ENCODE measurements at places on chromosomes 11 and 22.

DNA sequence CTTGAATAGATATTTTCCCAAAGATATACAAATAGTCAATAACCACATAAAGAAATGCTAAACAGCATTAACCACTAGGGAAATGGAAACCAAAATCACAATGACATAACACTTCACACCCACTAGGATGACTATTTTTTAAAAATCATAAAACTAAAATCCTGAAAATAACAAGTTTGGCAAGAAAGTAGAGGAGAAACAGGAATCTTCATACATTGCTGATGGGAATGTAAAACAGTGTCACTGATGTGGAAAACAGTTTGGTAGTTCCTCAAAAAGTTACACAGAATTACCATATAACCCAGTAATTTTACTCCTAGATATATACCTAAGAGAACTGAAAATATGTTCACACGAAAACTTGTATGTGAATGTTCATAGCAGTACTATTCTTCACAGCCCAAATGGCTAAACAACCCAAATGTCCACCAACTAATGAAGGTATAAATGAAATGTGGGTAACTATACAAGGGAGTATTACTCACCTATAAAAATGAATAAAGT lies 12.5 kb downstream of the PICALM start:
- DNase-seq: no peak

GRCh38 chr22:34427436-34427835 lies 507.2 kb upstream of the LARGE1 start:
- DNase-seq: no peak

- DNase-seq: no peak
These were observed 41.3 kb upstream of the VPREB1 start for GRCh38 chr22:22203048-22203971.

GRCh38 chr11:99316776-99317520 lies 296.2 kb downstream of the CNTN5 start:
- no peak for DNase-seq

GRCh38 chr22:29838599-29838956 lies 504 bp upstream of the ASCC2 start:
- DNase-seq: no peak

GRCh38 chr11:41286751-41287150 lies 172.7 kb downstream of the LRRC4C start:
- DNase-seq: no peak

GRCh38 chr11:75920848-75921247 lies 105.8 kb downstream of the UVRAG start:
- no peak for DNase-seq

DNA sequence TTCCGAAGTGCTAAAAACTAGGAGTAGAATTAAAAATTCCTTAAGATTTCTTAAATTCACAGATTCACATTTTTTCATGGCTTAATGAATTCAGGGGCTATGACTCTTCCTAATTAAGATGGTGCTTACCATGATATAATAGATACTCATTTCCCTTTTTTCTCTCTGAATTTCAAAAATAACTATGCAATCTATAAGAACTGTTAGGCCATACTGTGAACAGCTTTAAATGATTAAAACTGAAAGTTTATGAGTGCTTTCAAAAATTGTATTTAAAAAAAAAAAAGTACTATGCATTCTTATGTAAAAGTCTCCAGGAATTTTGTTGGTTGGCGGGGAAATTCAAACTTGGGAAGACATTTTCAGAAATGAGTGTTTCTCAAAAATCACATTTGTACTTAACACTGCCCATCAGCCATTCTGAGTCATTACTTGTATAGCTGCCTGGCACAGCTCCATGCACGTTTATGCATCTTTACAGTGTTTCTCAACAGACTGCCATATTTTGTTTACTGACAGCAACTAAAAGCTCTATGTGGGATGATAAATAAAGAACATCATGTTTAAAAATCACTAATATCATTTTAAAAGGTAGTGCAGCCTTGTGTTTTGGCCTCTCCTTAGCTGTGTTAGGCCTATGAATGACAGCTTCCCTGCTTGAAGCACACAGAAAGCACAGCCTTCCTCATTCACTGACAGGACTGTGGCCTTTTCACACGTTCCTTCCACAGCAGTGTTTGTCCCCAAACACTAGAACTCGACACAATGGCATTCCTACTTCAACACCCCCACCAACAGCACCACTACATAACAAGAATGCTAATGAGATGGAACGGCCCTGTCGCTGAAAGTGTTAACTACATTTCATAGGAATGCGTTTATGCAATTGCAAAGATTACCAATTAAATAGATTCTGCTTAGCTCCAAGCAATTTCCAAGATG lies 131.4 kb downstream of the DCDC1 start:
- peak; percentile 20 for DNase-seq

DNA sequence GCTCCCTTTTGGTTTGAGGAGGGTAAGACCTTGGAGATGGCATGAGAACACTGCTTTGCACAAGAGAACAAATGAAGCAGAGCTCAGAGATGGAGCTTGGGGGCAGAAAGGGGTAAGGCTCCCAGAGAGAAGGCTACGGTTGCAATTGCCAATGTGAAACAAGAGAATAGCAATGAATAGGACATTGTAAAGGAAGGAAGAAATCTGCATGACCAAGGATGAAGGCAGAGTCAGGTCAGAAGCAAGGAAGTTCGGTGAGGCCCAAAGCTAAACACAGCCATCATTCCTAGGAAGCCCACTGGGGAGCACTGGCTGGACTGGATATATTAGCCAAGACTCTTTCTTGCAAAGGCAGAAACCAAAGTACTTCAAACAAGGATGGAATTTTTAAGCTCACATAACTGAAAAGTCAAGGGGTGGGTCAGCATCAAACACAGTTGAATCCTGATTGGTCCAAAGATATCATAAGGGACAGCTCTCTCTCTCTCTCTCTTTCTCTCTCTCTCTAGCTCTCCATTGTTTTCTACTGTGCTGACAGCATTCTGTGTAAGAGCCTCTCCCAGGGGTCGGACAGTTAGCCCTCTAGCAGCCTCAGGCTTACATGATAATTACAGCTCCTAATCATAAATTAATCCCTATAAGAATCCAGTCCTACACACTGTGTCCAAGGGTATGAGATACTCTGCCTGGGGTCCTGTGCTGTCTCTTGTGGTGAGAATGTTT lies 484.3 kb downstream of the SOX6 start:
- no peak for DNase-seq

DNA sequence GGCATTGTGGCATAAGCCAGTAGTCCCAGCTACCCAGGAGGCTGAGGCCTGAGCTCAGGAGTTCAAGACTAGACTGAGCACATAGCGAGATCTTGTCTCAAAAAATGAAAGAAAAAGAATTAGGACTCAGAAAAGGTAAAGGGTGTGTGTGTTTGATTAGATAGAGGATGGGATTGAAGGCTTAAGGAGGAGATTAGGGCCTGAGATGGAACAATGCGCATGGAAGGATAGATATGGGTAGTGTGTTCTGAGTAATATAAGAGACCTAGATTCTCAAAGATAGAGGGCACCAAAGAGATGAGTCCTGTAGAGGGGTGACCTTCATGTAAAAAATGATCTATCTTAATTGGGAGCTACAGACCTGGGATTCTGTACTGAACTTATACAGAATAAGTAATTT lies 17.3 kb upstream of the RAB30 start:
- DNase-seq: no peak

GRCh38 chr11:10996678-10997077 lies 138.8 kb upstream of the ZBED5 start:
- DNase-seq: no peak

DNA sequence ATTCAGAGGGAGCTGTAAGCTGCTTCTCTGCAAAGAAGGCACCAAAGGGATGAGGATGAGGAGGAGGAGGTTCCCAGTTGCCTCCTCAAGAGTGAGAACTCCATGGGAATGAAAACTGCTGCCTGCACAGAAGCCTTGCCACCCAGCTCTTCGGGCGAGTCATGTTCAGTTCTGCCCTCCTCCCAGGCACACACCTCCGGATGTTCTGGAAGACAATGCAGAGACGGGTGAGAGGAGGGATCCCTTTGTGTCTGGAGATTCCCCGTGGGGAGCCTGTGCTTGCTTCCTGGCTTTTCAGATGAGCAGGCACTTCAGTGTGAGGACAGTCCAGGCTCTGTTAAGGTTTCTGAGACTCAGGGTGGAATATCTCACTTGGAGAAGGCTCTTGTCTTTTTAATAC lies 295.6 kb downstream of the DDX10 start:
- DNase-seq: peak; percentile 44

GRCh38 chr22:28230671-28231070 lies 311.6 kb upstream of the PITPNB start:
- peak; percentile 39 for DNase-seq

DNA sequence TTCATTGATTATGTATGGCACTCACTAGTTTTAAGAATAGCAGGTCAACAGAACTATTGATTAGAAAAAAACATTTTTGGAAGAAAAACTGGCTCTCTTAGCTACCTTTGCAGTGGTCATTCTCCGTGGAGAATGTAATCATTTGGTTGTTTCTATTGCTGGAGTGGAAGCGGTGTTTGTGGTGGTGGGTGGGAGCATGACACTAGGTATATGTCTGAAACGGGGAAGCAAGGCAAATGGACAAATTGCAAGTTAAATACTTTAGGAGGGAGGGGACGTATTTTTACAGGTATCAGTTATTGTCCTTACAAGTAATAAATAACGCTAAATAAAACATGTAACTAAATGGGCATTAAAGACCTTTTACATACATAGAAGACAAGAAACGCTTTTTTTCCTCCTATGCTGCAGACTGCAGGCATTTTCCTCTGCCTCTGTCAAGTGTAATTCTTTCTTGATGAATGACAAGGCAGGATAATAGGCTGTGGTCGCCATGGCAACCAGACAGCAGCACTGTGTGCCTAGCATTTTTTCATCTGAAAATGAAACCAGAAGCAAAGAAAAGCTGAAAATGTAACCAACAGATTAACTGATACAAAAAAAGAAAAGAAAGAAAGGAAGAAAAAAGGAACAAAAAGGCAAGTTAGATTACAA lies 46.2 kb downstream of the BLID start:
- peak; percentile 92 for DNase-seq

- DNase-seq: no peak
These were observed 367.4 kb upstream of the ARHGAP42 start for GRCh38 chr11:100319691-100320090.

- DNase-seq: no peak
These were observed 13.6 kb downstream of the TMEM132A start for GRCh38 chr11:60937811-60938210.

GRCh38 chr22:38567531-38568285 lies 2.3 kb downstream of the DMC1 start:
- peak; percentile 56 for DNase-seq

DNA sequence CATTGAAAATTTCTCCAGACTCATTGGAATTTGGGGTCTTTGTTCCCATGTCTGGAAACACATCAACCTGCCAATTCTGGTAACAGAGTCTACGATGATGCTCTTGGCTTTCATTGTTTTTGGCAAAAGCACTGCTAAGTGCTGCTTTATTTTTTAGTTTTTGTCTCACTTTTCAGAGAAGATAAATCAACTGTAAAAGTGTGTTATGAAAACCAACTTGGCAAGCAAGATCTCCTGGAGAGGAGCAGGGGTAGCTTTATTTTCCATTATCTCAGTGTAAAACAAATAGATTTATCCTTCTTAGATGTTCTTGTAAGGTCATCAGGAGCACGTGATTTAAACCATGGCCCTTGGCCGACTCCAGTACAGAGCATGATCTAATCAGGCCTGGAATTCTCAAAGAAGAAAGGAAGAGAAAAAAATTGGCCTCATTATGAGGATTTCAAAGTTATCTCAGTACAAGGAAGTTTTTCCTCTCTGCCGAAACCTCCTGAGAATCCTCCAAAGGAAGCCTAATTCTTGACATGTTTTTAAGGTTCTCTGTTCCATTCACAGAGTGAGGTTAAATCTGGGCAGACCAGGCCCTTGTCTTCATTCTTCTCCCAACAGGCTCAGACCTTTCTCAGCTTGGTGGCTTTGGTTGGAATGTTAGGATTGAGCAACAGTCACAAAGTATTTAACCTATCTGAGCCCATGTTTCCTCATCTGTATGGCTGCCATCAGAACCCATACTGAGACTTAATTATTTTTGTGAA lies 16.4 kb upstream of the PAMR1 start:
- DNase-seq: peak; percentile 88

GRCh38 chr11:1153951-1154493 lies 3.7 kb upstream of the MUC5AC start:
- DNase-seq: peak; percentile 69

GRCh38 chr11:83723999-83724398 lies 437.8 kb upstream of the CCDC90B start:
- DNase-seq: peak; percentile 62

GRCh38 chr11:15145615-15146014 lies 30.9 kb downstream of the INSC start:
- no peak for DNase-seq

- DNase-seq: peak; percentile 0
These were observed 770.6 kb upstream of the CCDC90B start for GRCh38 chr11:84056653-84057376.

GRCh38 chr11:36023922-36024321 lies 80.1 kb downstream of the LDLRAD3 start:
- DNase-seq: peak; percentile 64

DNA sequence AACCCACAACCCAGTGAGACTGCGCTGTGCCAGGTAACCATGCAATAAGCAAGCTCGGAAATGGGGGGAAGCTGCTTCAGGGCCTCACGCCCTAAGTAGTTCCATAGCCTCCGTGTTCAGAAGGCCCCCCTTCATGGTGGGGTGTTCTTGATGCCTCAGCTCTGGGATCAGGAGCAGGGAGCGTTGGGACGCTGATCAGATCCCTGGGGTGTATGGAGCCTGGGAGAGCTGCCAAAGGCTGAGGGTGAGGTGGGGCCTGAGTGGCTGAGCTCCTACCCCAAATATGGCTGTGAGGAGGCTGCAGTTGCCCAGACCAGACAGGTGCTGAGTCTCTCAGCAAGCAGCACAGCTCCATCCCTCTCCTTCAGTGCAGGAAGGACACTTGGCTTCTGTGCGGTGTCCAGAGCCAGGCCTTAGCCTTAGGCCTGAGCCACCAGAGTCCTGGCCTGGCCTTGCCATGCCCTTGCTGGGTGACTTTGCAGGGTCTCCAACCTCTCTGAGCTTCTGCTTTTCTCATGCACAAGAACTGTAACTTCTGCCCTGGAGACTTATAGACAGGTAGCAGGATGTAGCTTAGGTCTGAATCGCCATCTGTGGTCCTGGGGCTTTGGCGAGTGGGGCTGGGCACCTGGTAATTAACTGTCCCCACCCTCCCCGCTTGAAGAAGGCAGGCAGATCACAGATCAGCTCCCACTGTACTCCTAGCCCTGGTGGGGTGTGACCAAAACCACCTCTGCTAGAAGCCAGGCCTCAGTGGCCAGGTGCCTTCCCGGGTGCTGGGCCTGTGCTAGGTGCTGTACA lies 5.3 kb downstream of the MMP11 start:
- peak; percentile 37 for DNase-seq

- DNase-seq: no peak
These were observed 357.8 kb downstream of the LARGE1 start for GRCh38 chr22:33562501-33562900.
